GM04504 (cell line): ENCODE measurements at places on chromosomes 6 and 20.

DNA sequence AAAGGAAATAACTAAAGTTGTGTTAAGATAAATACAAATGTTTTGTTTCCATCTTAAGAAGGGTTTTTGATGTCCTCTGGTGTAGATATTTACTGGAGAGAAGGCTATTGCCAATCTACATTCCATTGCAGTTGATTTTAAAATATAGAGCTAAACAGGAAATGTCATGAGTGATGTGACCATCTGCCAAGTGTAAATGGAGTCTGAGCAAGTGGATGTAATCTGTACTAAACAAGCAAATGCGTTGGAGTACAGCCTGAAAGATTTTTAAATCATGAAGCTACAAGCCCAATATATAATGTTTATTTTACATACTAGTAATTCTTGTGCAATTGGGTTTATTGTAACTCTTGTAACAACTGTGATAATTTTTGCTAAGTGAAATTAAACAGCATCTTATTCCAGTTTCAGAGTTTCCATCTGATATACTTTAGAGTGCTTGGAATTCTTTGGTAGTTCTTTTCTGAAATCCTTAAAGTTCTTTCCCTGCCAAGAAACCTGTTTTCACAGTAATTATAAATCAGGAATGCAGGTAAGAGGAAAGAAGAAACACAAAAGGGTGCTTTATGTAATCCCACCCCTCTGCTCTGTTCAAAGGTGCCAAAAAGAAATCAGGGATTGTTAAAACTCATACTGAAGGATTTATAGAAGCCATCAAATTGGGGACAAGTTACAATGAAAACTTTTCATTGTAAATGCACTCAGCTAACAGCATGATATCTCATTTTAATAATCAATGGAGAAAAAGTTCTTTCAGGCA is 47.2 kb upstream of the FLRT3 start:
- DNase-seq, result no peak

DNA sequence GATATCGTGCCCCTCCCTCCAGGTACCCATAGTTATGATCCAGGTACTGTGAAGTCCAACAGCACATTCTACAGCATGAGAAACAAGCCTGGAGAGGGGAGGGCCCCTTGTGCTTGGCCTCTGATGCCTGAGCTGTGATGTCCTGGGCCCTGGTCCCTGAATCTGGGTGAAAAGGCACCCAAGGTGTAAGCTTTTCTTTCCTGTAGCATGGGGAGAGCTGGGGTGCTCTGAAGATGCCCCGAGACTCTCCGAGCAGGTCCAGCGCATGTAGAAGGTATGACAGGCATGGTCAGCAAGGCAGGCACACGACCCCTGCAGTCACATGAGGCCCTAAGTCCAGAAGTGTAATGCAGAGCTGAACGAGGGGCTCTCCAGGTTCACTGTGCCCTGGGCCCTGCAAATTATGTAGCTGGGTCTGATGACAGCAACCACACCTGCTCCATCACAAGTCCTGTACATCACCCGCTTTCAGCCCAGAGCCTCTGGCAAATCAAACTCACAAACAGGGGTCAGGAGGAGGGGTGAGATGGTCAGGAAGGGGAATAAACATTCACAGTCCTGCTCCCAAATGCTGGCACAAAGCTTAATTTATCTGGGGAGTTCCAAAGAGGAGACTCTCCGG is 1.8 kb upstream of the CTSZ start:
- no peak for DNase-seq

GRCh38 chr6:166493427-166494100 is 92.9 kb downstream of the RAMACL start:
- no peak for DNase-seq

DNA sequence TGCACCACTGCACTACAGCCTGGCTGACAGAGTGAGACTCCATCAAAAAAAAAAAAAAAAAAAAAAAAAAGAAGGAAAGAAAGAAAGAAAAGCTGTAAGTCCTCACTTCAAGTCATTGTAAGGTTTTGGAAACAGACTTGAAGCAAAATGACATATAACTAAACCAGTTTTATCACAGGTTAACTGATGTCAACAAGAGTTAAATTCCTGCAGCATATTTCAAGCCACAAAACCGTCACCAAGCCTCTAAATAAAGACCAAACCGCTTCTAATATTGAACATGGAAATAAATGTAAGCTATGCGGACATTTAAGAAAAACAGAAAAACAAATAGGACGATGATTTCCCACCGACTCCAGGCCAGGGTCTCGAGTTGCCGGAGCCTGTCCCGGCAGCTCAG is 88.9 kb upstream of the RPS6KA2 start:
- DNase-seq, result no peak

- DNase-seq, result no peak
Observed at GRCh38 chr6:108074057-108074358, 533 bp downstream of the OSTM1 start.

DNA sequence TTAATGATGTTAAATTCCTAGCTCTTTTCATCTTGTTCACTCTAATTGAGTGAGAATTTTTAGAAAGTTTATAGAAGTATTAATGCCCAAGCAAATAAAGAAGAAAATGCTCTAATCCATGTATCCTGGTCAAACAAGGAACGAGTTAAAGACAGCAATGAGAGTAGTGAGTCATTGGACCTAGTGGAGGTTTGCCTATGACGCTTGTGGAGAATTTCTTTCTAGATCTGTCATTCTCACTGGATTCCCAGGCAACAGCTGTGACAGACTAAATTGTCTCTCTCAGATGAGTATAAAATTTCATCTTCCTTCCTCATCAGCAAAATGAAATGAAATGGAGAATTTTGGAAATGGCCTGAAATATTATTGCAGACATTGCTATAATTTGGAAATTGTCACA is 127.9 kb downstream of the COL19A1 start:
- no peak for DNase-seq

GRCh38 chr6:144185133-144185836 is 35.0 kb downstream of the STX11 start:
- no peak for DNase-seq

DNA sequence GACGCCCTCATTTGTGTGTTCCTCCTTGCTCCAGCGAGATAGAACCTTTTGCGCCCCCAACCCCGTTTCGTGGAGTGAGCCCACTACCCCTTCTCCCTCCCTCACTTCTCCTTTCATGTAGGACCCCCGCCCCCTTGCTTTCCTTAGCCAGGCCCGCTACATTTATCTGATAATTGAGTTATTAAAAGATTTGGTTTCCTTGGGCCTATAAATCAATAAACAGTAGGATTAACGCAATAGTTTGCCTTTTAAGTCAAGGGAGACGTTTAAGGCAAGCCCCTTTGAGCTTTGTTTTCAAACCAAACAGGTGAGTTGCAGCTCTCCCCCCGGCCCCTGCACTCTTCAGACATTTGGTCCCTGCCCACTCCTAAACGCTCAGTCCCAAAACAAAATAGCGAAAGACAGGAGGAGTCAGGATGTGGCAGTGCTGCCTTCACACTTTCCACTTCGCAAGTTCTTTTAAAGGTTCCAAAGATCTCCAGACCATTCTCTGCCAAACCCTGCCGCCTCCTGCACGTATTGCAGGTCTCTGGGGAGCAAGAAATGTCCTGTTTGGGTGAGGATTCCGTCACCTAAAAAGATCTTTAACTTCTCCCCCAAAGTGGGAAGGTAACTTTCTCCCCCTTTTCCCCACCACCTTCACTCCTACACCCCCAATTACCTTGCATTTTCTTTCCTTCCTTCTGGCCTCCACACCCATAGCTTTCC is 27.6 kb downstream of the TFAP2B start:
- no peak for DNase-seq

DNA sequence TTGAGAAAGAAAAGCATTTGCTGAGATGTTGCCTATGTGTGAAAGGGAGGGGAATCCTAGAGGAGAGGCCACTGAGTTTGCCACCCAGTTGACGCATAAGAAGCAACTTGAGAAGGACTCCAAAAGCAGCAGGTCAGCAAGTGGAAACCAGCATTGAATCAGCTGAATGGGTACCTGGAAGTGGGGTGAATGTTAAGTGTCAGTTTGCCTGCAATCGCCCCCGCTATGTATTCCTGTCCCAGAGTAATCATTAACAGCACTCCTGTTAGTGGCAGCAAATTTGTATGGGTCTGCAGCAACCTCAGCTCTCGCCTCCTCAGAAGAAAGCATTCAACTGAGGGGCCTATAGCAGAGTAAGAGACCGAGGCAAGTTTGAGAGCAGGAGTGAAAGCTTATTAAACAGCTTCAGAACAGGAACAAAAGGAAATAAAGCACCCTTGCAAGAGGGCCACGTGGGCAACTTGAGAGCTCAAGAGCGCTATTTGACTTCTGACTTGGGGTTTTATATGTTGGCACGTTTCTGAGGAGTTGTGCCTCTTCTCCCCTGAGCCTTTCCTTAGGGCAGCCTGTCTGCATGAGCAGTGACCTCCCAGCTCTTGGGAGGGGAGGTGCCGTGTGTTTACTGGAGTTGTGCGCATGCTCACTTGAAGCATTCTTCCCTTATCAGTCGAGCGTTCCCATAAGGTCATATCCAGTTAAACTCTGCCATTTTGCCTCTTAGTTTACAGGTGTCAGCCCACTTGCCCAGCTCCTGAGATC is 122.6 kb upstream of the PHACTR1 start:
- no peak for DNase-seq

- DNase-seq, result peak; percentile 21
Observed at GRCh38 chr6:54935739-54936138, 89.2 kb downstream of the FAM83B start.

- no peak for DNase-seq
Observed at GRCh38 chr6:70415247-70415646, 1.9 kb downstream of the FAM135A start.

DNA sequence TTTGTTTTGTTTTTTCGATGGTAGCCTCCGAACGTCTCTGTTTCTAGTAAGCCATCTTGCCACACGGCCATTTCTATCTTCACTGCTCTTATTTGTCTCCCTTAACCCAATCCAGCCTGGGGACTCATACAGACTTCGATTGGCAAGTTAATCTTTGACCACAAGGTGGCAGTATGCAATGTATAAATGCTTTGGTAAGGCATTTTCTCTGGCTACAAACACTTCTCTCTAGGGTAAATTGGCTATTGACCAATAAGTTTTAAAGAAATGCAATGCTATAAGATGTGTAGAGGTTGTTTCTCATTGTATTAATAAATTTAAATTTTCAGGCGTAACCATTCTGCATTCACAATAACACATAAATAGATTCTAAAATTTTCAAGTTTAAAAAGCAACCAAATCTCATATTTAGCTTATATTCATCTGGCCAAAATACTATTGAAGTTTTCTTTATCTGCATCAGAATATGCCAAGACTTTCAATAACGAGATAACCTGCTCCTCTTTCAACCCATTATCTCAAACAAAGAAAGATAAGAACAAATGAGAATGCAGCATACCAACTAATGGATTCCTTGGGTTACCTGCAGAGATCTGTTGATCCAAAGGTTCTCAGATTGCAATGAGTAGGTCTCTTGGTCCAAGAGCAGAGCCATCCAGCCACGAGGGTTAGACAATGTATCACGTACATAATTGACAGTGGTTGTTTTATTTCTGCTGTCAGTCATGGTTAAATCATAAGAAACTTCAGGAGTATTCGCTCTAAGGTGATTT is 231.9 kb downstream of the PKHD1 start:
- peak; percentile 11 for DNase-seq

DNA sequence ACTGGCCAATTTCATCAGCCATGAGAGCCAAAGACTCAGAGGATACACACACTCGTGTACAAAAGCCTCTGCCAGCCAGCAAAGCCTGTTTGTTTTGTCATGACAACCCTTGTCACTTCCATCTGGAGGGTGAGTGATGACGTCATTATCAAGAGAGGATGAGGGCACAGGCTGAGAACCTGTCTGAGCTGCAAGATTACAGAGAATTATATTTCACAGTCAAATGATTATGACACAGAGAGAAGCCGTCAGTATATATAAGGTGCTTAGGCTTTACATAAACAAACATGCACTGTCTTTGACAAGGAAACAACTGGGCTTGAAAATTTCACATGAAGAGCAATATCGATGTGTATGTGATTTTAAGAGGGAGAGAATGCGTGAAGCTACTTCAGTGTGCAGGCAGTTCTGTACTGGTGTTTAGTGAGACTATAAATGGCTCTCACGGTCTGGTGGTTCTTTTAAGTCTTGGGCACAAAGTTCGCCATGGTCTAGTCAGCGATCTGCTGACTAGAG is 36.5 kb upstream of the BCLAF1 start:
- no peak for DNase-seq

DNA sequence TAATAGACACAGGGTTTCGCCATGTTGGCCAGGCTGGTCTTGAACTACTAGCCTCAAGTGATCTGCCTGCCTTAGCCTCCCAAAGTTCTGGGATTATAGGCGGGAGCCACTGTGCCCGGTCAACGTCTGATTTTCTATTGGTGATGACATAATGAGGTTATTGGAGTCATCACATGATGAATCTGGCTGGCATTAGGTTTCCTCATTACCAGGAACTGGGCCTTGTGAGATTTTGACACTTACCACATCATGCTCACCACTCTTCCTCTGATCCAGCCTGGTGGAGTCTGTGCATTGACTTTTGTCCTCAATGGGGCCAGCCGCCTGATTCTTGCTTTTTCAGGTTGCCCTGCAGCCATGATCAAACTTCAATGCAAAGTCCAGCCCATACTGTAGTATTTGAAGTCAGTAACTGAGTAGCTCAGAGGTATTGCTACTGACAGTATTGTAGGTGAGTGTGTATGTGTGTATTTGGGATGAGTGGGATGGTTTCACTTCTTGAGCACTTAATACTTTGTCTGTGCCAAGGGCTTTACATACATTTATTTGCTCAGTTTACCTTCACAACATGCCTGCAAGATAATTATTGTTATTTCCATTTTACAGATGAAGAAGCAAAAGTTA is 16.0 kb downstream of the ANKS1A start:
- DNase-seq, result no peak

DNA sequence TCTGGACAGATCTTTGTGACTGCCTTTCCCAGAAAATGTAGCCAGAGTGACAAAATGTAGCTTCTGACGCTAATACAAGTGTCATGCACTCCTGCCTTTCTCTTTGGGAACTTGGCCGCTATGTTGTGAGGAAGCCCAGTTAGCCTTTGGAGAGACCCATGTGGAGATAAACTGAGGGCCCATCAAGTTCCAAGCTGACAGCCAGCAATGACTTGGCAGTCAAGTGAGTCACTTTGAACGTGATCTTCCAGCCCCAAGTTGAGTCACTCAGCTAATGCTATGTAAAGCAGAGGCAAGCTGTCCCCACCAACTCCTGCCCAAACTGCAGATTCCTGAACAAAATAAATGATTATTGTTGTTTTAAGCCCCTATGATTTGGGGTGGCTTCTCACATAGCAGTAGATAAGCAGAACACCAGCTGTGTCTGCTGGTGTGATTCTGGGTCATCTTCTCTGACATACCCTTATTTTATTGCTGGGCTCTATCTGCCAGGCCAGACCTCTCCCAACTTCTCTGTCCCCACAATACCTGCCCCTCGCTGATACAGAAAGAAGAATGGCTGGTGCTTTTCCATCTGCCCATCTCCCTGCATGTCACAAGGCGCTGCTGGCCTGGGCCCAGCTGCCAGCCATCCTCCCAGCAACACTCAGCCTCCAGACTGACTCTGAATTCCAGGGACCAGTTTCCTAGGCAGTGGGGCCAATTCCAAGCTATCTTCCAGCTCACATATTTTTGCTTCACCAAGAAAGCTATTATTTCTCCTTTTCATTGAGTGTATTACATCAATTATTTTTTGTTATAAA is 274.8 kb downstream of the LRFN2 start:
- DNase-seq, result no peak

GRCh38 chr6:131213501-131213990 is 78.3 kb downstream of the AKAP7 start:
- peak; percentile 16 for DNase-seq
